ENCODE measurements at places on chromosomes 12 and 14. TPM values are rescaled to one million over a fixed set of nuclear protein-coding genes. Genes with fewer than 3 reads are reported as not detected.

DNA sequence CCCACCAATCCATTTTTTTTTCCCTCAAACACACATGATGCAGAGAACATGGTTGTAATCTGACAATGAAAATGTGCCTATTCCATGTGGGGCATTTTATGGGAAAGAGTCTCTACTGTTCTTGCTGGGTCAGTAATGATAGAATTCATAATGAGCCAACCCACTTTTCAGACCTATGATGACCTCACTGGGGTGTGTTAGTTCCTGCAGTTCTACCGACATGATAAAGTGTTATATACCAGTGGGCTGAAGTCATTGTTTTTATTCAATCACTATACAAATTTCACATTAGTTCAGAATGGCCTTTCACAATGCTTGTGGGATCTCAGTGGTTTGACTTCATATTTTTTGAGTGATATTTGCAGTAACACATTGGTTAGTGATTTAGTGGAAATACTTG is 47.5 kb downstream of the PPFIBP1 start:
- H3K4me1 ChIP-seq, result peaks cover 85% of the 10 kb centered on the region
- H3K27ac ChIP-seq, result peak overlapping the region; percentile 82
- DNase-seq, result peak; percentile 79
- H3K27me3 ChIP-seq, result peaks cover 2% of the 10 kb centered on the region

- DNase-seq, result no peak
- H3K27me3 ChIP-seq, result peaks cover 33% of the 10 kb centered on the region
- no peaks in the 10 kb centered on the region for H3K4me1 ChIP-seq
- H3K4me3 ChIP-seq, result no peak overlapping the region
These were observed 116.6 kb downstream of the CALM1 start for GRCh38 chr14:90513161-90514014.

DNA sequence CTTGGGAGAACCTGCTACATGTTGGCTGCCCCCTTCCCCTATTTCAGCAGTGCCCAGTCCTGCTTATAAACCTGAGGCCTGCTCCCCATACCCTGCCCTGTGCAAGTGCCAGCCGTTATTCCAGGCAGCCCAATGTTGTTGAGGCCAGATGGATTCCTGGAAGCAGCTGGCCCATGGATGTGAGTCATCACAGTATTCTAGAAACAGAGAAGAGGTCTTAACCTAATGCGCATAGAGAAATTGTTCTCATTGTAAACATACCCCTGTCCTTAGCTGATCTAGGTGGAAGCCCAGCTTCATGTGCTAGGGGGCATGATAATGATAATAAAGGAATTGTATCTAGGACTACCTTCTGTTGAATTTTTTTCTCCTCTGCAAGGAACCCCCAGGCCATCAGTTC is 69.7 kb downstream of the TSPAN11 start:
- no peak for DNase-seq
- no peak overlapping the region for H3K4me3 ChIP-seq
- H3K27me3 ChIP-seq, result peaks cover 16% of the 10 kb centered on the region
- H3K36me3 ChIP-seq, result no peaks in the 10 kb centered on the region
- H3K27ac ChIP-seq, result no peak overlapping the region
- H3K4me1 ChIP-seq, result peaks cover 22% of the 10 kb centered on the region

DNA sequence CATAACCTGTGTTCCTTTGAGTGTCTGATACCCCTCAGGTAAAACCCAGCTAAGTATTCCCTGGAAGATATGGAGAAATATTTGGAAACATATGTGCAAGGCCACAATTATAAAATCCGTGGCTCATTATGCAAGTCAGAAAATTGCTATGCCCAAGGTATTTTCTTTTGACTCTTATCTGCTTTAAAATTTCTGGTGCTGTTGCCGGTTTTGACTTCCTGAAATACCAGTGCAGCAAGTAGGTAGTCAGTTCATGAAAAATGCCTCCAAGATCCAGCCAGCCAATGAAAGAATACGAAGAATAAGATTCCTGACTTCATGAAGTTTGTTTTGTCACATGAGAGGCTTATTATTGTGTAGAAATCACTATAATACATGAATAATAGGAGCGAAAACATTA is 20.2 kb upstream of the FUT8 start:
- DNase-seq, result no peak
- no peak overlapping the region for H3K4me3 ChIP-seq
- H3K27ac ChIP-seq, result no peak overlapping the region
- no peaks in the 10 kb centered on the region for H3K27me3 ChIP-seq

- no peaks in the 10 kb centered on the region for H3K27me3 ChIP-seq
- DNase-seq, result no peak
- H3K36me3 ChIP-seq, result no peaks in the 10 kb centered on the region
- H3K4me3 ChIP-seq, result no peak overlapping the region
These were observed 23.8 kb downstream of the CNTN1 start for GRCh38 chr12:40716037-40716436.

DNA sequence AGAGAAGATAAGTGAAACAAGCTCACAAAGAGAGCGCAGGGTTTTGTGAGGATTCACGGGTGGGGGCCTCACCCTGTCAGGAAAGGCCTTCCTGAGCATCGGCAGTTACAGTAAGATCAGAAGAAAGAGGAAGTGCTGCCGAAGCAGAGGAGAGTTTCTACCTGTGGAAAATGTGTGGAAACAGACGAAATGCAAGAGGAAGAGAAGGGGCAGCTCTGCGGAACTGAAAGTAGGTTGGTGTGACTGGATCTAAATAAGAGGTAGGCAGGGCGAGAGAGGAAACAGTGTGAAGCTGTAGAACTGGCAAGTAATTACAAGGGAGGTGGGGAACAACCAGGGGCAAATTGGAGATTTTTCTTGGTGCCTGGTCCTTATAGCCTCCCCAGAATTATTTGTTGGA is 2.6 kb downstream of the GPR68 start:
- no peaks in the 10 kb centered on the region for H3K27me3 ChIP-seq
- peaks cover 43% of the 10 kb centered on the region for H3K4me1 ChIP-seq
- no peak for DNase-seq
- H3K36me3 ChIP-seq, result peaks cover 14% of the 10 kb centered on the region

DNA sequence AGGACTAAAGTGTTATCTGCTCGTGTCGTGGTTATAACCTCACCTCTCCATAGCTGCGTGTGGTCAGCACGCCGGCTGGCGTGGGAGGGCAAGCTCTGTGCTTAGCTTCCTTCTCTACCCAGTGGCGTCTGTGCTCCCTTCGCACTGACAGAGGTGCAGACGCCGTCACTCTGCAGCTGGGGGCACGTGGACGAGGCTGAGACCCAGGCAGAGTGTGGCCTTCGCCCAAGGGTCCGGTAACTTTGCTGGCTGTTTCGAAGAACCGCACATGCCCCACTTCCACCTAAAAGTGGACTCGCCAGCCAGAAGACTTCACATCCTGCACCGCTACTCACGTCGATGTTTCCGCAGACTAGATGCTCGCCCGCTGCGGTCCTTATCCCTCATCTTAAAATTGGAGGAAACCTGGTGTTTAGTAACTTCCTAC is 35.9 kb upstream of the DYNC1H1 start:
- DNase-seq, result no peak
- H3K27ac ChIP-seq, result peak overlapping the region; percentile 81
- H3K4me3 ChIP-seq, result peak overlapping the region; percentile 57
- peaks cover 6% of the 10 kb centered on the region for H3K36me3 ChIP-seq
- peaks cover 24% of the 10 kb centered on the region for H3K4me1 ChIP-seq

DNA sequence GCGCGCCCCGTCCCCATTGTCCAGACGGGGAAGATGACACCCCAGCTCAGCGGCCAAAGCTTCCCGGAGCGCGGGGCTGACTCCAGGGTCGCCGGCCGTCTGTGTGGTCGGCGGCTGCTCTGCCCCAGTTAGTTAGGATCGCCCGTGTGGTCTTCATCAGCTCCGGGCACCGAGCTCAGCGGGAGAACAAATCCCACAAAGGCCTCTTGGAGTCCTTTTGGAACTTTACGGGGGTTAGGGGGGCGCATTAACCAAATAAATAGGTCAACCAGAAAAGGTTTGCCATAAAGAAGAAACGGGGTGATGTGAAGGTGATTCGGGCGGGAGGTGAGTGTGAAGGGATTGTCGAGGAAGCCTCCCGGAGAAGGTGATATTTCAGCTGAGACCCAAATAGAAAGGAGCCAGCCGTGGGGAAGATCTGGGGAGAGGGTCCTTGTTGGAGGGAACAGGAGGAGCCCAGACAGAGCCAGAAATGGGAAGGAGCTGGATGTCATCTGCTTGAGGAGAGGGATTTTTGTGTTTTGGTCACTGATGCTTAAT is 697 bp downstream of the ATP6V0A2 start:
- H3K4me1 ChIP-seq, result peaks cover 40% of the 10 kb centered on the region
- H3K36me3 ChIP-seq, result peaks cover 5% of the 10 kb centered on the region
- no peak for DNase-seq
- H3K27me3 ChIP-seq, result peaks cover 6% of the 10 kb centered on the region

DNA sequence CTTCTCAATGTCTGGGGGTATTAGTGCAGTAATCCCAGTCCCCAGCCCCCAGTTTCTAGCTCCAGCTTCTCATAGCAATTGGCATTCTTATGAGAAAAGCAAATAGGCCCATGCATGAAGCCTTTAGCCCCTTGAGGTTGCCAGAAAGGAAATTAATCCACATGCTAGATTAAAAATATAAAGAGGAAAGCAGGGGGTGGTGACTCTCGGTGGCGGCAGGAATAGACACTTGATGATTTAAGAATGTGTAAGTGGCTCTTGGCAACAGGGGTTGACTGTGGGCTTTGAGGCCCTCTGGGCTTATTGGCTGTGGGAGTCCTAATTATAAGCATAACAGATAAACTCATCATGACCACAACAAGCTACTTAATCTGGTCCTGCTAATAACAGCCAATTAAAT is 1367.3 kb upstream of the FLRT2 start:
- H3K4me3 ChIP-seq, result no peak overlapping the region
- H3K36me3 ChIP-seq, result no peaks in the 10 kb centered on the region
- DNase-seq, result no peak

DNA sequence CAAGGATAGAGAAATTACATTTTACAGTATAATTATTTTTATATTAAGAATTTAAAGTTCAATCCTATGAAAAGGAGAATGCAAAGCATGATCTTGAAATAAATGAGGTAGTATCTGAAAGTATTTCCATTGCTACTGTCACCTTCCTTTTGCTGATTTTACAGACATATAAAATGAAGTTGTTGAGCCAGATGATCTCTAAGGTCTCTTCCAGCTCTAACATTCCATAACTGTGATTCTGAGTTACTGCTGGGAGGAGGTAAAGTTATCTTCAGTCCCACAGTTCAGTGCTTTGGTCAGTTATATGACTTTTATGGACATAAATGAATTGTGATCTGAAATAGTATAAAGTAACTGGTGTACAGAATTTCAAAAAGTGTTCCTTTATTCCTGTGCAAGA is 52.8 kb downstream of the SLC38A6 start:
- DNase-seq, result peak; percentile 13
- no peak overlapping the region for H3K27ac ChIP-seq
- peaks cover 23% of the 10 kb centered on the region for H3K4me1 ChIP-seq
- no peak overlapping the region for H3K4me3 ChIP-seq
- H3K36me3 ChIP-seq, result peaks cover 9% of the 10 kb centered on the region

GRCh38 chr12:65891219-65891618 is 66.9 kb downstream of the HMGA2 start:
- peak overlapping the region; percentile 97 for H3K27ac ChIP-seq
- DNase-seq, result peak; percentile 64
- H3K27me3 ChIP-seq, result peaks cover 12% of the 10 kb centered on the region
- peaks cover 94% of the 10 kb centered on the region for H3K4me1 ChIP-seq

- DNase-seq, result no peak
- no peak overlapping the region for H3K4me3 ChIP-seq
- H3K4me1 ChIP-seq, result peaks cover 38% of the 10 kb centered on the region
- H3K36me3 ChIP-seq, result no peaks in the 10 kb centered on the region
These were observed 40.2 kb downstream of the ETV6 start for GRCh38 chr12:11689591-11690186.

GRCh38 chr14:63725786-63726460 is 1.9 kb downstream of the SGPP1 start:
- peaks cover 28% of the 10 kb centered on the region for H3K4me1 ChIP-seq
- H3K27me3 ChIP-seq, result peaks cover 8% of the 10 kb centered on the region
- H3K36me3 ChIP-seq, result peaks cover 4% of the 10 kb centered on the region
- H3K27ac ChIP-seq, result peak overlapping the region; percentile 92
- no peak for DNase-seq

DNA sequence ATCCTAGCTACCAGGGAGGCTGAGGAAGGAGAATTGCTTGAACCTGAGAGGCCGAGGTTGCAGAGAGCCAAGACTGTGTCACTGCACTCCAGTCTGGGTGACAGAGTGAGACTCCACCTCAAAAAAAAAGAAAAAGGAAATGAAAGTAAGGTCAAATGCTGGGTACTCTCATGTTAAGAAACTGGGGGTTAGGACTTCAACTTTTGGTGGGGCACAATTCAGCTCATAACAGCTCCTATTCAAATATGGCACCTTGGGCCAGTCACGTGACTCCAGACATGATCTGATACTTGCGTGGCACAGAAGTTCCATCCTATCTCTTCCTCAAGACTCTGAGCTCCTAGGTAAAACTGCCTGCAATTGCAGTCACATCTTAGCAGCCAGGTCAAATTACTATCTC is 142.7 kb downstream of the EGLN3 start:
- no peaks in the 10 kb centered on the region for H3K36me3 ChIP-seq
- H3K27ac ChIP-seq, result no peak overlapping the region
- no peaks in the 10 kb centered on the region for H3K27me3 ChIP-seq
- no peak overlapping the region for H3K4me3 ChIP-seq

DNA sequence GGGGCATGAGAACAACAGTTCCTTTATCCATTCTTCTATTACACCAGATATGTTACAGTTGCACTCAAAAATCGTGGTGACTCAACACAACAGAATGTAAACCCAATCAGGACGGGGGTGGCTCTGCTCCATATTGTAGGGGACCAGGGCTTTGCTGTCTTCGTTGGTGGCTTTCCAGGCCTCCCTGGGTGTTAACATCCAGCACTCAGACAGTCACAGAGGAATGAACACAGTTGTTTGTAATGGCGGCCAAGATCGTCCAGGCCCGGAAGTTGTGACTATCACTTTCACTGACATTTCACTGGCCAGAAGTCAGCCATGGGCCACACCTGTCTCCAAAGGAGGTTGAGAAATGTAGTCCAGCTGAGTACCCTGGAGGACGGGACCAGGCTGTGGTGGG is 204.1 kb downstream of the CACNA1C start:
- H3K27me3 ChIP-seq, result peaks cover 3% of the 10 kb centered on the region
- peaks cover 47% of the 10 kb centered on the region for H3K4me1 ChIP-seq
- H3K27ac ChIP-seq, result peak overlapping the region; percentile 97

DNA sequence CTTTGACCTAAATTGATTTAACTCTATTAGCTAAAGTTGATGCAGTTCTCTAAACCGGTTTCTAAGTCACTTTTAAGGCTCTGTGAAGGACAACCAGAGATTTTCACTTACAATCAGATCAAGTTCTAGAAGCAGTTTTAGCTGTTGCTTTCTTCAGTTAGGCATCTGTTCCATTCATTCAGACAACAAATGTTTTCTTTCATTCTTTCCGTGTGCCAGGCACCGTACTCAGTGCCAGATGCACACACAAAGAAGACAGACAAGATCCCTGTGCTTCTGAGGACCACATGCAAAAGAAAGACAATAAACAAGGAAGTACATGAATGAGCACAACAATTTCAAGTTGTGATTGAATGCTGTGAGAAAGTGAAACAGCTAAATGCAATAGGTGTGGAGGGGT is 11.1 kb upstream of the EGLN3 start:
- no peak overlapping the region for H3K27ac ChIP-seq
- no peaks in the 10 kb centered on the region for H3K36me3 ChIP-seq
- no peak for DNase-seq
- H3K4me1 ChIP-seq, result no peaks in the 10 kb centered on the region
- H3K27me3 ChIP-seq, result peaks cover 7% of the 10 kb centered on the region

GARIN6 gene
- not detected for total RNA-seq

RTL1 gene
- not detected for total RNA-seq

SMCO2 gene
- total RNA-seq, result not detected

FZD10 gene
- total RNA-seq, result not detected

PLD4 gene
- total RNA-seq, result not detected

ERP27 gene
- not detected for total RNA-seq

SERPINA9 gene
- not detected for total RNA-seq

AMN gene
- not detected for total RNA-seq

IL22 gene
- total RNA-seq, result not detected

IRF9 gene
- 23.3 TPM for total RNA-seq

Measured in HFFc6 (cell line).